AG04450 (cell line): ENCODE measurements at places on chromosomes 2 and 18.
A peak's percentile ranks its signal among the peaks of the same experiment; 100 is the strongest.

GRCh38 chr2:32836933-32837332 lies 109.8 kb upstream of the LTBP1 start:
- no peak for DNase-seq

- DNase-seq, result no peak
Measured at GRCh38 chr2:7467782-7468447, 550.7 kb downstream of the RNF144A start.

GRCh38 chr2:47310801-47311560 lies 92.0 kb upstream of the MSH2 start:
- DNase-seq, result no peak

DNA sequence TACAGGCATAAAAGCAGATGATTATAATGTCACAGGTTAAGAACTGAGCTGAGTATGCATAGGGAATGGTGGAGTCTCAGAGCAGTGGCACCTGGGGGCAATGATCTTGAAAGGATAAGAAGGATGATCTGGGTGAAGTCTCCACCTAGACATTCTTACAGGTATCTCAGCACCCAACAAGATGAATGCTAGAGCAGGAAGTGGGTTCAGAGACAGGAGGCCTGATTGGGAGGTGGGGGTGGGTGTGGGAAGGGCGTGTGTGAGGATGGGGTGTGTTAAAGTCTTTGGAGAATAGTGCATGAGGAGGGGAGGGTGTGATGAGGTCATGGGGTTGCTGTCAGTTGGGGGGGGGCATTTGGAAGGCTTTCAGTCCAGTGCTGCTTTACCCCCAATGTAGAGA lies 78.8 kb upstream of the UPP2 start:
- no peak for DNase-seq

DNA sequence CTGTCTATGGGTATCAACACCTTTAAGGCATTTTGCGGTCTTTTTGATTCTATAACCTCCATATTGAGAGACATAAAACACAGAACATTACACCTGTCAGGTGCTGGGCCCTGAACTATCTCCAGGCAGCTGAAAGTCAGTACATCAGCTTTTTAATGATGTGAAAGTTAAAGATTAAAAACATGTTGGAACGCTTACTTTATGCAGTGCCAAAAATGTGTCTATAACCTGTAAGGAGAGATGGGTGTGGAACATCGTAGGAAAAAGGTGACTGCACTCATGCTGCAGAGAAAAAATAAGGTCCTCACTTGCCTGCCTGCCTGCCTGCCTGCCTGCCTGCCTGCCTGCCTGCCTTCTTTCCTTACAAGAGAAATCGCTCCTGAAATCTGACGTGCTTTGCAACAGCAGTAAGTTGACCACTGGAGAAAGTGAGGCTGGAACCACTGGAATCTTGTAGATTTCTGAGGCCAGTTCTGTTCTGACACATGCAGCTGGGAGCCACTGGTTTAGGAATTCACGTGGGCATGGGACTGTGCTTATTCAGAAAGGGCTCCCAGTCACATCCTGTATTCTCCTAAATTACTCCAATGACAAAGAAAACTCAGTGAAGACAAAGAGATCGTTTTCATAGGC lies 34.1 kb downstream of the BCL11A start:
- peak; percentile 8 for DNase-seq

DNA sequence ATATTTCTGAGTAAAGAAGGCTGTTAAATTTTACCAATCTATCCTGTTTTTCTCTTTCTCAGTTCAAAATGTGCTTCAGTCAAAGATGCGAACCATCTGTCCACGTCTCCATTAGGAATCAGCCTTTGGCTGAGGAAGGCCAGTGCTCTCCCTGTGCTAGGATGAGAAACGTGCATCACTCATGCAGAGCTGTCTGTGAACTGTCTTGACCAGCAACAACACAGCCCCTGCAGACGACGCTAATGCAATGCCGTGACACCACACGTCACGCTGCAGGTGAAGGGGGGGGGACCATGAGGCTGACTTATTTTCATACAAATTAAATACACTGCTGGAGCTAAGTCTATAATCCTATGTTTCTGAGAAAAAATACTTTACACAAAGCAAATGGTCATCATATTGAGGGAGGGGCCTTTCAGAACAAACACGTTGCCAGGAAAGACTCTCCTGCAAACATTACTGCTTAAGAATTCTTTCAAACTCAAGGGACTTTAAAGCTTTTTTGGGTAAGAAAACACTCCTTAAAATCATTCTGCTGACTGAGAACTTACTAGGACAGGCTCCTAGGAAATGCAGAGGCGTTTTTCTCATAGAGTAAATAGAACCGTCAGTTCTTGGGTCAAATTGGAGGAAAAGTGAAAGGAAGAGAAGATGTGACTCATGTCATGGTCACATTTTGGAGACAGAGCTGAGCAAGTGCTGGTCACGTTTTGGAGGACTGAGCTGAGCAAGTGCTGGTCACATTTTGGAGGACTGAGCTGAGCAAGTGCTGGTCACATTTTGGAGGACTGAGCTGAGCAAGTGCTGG lies 97.0 kb downstream of the MBP start:
- no peak for DNase-seq

GRCh38 chr2:104938231-104938941 lies 84.5 kb downstream of the POU3F3 start:
- DNase-seq, result no peak

DNA sequence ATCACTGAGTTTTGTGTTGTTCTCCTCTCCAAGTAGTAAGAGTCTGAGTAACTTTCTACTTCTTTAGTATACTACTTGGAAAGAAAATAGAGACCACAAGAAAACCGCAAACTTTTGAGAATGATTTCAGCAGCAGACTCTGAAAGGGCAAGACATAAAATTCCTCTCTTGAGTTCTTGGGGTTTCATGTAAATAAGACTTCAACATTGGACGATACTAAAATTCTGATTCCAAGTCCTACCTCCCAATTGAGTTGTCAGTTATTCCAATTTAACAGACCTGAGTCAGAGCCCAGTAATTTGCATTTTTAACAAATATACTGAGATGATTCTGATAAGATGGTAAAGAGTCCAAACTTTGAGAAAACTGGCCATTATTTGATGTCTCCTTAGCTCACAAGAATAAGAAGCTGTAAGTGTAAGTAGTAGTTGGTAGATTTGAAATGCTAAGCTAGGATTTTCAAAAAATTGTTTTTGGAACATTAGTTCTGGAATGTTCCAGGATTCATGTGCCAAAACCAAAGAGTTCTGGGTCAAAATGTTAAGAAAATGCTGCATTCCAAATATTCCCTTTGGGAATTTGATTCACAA lies 261.6 kb upstream of the SPOPL start:
- DNase-seq, result no peak

DNA sequence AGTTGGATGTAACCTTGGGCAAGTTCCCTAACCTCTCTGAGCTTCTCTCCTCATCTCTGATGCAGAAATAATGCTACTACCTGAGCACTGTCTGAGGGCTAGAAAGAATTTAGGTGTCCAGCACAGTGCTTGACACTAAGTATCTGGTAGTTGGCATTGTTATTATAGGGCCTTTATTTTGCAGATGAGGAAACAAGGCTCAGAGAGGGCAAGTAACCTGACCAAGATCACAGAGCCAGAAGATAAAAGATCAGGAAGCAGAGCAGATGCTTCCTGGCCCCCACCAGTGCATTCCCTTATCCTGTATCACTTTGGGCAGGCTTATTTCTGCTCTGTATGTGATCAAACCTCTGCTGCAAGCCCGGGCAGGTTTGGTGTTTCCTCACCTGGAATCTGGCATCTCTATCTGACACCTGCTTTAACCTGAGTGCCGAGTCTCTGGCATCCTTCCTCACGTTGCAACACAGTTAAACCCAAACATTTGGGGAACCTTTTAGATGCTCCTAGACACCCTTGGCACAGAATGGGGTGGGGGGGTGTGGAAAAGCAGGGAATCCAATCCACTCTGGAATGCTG lies 69.9 kb downstream of the PLB1 start:
- no peak for DNase-seq

GRCh38 chr2:207258263-207258991 lies 92.7 kb upstream of the KLF7 start:
- peak; percentile 99 for DNase-seq

DNA sequence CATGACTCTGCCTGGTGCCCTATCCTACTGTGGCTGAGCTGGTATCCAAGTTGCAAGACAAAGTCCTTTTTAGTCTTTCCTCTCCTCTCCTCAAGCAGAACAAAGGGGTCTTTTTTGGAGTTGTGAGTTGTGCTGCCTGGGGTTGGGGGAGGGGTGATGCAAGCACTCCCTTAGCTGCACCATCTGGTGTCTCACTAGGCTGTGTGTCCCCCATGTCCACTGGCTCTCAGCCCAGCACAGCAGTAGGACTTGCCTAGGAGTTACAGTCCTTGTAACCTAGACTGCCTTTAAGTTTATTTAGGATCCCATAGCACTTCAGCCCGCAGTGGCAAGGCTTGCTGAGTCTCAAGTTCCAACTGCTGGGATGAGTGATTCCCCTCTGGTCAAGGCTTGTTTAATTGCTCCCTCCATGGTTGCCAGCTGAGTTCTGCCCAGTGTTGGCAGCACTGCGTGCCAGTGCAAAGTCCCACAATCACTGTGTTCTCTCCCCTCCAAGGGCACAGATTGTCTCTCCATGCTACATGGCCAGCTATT lies 13.2 kb upstream of the ILKAP start:
- DNase-seq, result no peak

- DNase-seq, result no peak
Measured at GRCh38 chr2:237238249-237238648, 152.6 kb downstream of the COPS8 start.

DNA sequence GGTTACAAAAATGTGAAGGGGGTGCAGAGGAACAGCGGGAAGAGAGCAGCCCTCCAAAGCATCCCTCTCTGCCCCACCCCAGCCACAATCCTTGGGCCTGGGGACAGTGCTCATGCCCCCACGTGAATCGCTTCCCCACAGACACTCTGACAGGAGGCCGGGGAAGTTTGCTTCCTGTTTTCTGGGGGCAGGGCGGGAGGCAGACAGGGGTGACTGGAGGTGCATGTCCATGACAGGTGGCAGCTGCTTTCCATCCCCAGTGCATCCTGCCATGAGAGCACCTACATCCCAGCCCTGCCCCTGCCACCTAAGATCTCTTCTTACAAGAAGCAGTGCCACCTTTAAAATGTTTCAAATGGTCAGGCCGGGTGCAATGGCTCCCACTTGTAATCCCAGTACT lies 47.2 kb upstream of the UBE2F start:
- DNase-seq, result no peak

GRCh38 chr18:23451491-23451890 lies 1.6 kb upstream of the RIOK3 start:
- DNase-seq, result no peak

DNA sequence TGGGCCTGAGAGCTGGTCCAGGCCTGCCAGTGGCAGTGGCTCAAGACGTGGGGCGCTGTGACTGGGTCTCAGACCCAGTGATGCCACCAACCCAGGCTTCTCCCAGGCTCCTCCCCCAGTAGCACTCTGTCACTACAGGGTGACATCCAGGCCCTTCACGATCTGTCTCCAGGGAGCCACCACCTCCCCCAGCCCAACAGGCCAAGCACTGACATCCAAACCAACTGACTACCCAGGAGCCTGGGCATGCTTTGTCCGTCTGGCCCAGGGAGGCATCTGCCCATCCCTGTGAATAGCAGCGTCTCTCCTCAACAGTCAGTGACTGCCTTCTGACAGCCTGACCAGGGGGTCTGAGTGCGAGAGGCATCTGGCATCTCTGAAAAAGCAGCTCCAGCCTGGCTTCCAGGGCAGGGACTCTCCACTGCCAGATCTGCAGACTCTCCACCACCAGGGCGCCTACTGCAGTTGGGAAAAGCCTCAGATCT lies 13.0 kb downstream of the TEX44 start:
- DNase-seq, result no peak

- DNase-seq, result peak; percentile 23
Measured at GRCh38 chr2:133591164-133591563, 22.9 kb upstream of the NCKAP5 start.

GRCh38 chr2:132401326-132401725 lies 15.3 kb upstream of the GPR39 start:
- no peak for DNase-seq

GRCh38 chr2:46142546-46143428 lies 154.4 kb upstream of the EPAS1 start:
- no peak for DNase-seq

DNA sequence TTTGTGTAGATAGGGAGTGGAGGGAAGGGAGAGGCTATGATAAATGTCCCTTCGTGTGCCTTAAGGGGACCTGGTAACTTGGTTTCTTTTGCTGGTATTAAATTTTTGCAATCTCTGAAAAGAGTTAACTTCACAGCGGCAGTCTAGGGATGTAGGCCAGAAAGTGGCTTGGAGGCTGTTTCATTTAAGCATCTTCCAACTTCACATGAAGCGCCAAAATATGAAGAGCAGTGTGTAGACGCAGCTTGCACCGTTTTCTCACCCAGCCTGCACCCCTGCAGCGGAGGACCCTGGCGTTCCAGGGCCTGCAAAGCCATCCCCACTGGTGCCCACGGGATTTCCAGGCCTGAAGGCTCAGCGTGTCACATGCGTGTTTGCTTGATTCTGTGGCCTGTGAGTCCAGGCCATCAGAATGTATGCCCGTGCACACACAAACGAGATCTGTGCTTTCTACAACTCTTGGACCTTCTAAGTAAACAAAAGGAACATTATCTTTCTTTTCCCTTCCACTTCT lies 87.2 kb upstream of the EPB41L3 start:
- DNase-seq, result no peak

DNA sequence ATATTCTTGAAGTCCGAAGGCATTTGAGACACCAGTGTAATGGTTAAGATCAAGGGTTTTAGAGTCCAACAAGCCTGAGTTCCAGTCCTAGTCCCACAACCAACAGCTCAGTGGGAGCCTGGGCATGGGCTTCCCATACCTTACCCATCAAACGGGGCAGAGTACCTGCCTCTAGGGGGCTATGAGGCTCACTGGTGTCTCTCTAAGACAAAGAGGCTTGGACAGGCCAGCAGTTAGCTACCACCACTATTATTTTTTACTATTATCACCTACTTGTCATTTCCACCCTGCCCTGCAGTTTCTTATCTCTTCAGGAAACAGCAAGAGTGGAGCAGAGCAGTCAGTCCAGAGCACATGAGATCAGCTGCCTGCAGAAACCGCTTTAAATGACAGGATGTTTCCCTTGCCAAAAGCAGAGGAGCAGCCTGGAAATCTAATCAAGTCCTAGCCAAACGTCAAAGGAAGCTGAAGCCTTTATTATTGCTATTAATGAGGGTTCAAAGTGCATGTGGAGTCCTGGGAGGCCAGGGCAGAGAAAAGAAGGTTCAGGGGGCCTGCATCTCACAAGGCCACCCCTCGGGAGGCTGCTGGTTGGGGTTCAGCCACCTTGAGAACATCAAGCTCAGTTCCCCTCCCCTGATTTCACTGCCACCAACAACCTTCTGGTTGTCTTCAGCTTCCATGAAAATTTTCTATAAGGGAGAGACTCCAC lies 66.6 kb downstream of the STPG4 start:
- DNase-seq, result no peak

DNA sequence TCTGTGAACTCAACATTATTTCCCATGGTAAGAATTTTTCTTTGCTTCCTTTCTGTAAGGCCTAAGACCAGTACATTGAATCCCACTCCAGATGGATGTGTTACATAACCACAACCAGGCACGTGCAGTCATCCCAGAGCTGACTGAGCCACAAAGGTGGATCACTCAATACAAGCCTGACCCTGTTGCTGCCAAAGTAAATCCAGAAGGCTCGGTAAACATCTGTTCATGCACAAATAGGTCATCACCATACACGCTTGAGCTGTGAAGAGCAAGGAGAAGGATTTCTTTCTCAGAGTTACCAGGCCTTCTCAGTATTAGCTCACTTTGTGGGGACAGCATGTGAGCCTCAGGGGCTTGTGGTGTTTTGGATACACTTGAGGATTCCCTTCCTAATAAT lies 791.4 kb upstream of the FANCL start:
- no peak for DNase-seq

- no peak for DNase-seq
Measured at GRCh38 chr2:63861220-63861822, 19.6 kb downstream of the UGP2 start.
